ENCODE measurements at places on chromosomes 7 and 10. TPM values are rescaled to one million over a fixed set of nuclear protein-coding genes. Genes with fewer than 3 reads are reported as not detected.

DNA sequence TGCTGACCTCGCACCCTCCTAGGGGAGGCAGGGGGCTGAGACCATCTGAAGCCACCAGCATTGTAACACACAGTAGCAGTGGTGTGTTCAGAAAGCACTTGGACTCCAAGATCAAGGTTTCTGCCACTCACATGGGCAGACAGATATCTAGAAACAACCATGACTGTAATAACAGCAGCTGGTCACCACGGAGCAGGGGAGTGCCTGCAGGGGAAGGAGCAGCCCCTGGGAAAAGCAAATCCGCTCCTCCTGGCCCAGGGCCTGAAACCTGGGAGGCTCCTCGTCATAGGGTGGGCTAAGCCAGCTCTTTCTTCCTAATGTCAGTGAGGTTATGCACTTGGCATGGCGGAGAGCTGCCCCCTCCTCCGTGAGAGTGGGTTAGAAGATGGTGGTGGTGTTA is 118.4 kb upstream of the INSYN2A start:
- no peaks in the 10 kb centered on the region for H3K27me3 ChIP-seq
- no peak overlapping the region for H3K4me3 ChIP-seq
- no peak for DNase-seq

GRCh38 chr7:47521011-47521795 is 60.7 kb downstream of the TNS3 start:
- H3K27me3 ChIP-seq, result no peaks in the 10 kb centered on the region
- no peaks in the 10 kb centered on the region for H3K4me1 ChIP-seq
- H3K36me3 ChIP-seq, result no peaks in the 10 kb centered on the region
- no peak for DNase-seq
- no peak overlapping the region for H3K4me3 ChIP-seq

- DNase-seq, result no peak
- peaks cover 7% of the 10 kb centered on the region for H3K36me3 ChIP-seq
Observed at GRCh38 chr10:80498833-80499741, 38.6 kb upstream of the SH2D4B start.

- DNase-seq, result no peak
- H3K27me3 ChIP-seq, result no peaks in the 10 kb centered on the region
- peaks cover 28% of the 10 kb centered on the region for H3K36me3 ChIP-seq
- no peak overlapping the region for H3K4me3 ChIP-seq
- peaks cover 15% of the 10 kb centered on the region for H3K4me1 ChIP-seq
Observed at GRCh38 chr7:43873300-43873699, 4.0 kb upstream of the MRPS24 start.

- H3K27ac ChIP-seq, result no peak overlapping the region
- H3K36me3 ChIP-seq, result no peaks in the 10 kb centered on the region
Observed at GRCh38 chr7:8190119-8190895, 71.7 kb downstream of the ICA1 start.

AS3MT gene
- 2.3 TPM for total RNA-seq

DNA sequence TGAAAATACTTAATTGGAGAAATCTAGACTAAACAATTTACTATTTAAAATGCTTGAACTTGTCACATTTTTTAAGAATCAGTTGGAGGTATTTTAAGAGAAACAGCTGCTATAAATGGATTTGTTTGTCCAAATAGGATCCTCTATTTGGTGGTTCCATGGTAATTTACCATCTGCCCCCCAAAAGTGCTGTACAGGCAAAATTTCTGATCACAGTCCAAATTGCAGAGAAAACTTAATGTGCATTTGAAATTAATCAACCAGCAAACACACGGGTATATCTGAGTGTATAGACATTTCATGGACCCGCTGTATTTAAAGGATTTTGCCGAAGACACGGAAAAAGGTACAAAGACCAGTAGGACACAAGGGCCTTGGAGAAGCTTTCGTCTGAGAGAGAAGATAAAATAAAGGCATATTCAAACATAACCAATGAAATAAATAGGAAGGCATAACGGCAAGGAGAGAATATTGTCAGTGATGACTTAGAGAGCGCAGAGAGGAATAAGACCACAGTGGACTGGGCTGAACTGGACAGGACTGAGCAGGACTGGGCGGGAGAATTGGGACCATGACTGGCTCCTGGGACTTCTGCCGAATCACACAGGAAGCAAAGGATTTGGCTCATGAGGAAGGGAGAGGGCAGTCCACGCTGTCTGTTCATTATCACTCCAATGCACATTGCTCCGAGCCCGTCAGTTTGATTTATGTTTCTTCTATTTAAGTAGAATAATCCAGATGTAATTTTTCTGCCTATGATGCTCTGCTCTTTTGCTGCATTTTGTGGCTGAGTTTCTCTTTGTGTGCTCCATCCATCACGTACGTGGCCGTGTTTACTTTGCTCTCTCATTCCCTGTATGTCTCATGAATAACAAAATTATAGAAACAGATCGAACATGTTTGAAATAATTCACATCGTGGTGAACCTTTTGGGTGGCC is 112.8 kb downstream of the PRLHR start:
- no peak overlapping the region for H3K4me3 ChIP-seq
- no peak for DNase-seq
- no peaks in the 10 kb centered on the region for H3K36me3 ChIP-seq
- no peaks in the 10 kb centered on the region for H3K27me3 ChIP-seq
- no peak overlapping the region for H3K27ac ChIP-seq
